Fibroblast of the aortic adventitia (primary cell): ENCODE measurements at places on chromosomes 1 and 21.

DNA sequence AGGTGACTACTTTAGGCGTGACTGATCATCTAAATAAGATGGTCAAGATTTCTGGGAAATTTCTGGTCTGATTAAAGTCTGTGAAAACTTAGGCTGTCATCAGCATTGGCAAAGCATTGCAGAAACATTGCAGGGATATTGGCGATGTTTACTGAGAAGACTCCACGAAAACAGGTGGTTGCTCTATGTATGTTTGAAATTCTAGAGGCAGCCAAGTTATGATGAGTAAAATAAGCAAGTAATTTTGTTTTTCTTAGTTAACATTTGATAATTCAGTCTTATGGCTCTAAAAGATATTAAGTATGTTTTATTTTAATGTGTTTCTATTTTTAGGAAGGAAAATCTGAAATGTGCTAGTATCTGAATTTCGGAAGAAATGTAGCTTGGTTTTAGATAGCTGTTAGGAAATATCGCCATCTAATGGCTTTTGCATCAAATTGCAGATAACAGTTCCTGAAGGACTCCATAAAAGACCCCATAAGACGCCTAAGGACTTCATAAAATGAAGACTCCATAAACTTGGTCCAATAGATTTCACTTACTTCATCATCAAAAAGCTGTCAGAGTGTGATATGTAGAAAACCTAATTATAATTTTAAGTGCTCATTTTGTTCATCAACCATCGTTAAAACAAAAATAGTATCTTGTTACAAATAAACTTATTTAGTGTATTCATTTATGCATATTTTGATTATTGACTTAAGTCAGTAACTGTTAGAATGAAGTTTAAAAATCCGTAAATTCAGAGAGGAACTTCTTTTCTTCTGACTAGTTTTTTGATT, 344.6 kb downstream of the RYR2 start:
- DNase-seq: peak; percentile 25

- DNase-seq: no peak
Observed at GRCh38 chr1:157194731-157195520, 56.7 kb upstream of the ETV3 start.

GRCh38 chr1:185645686-185646085, 88.5 kb upstream of the HMCN1 start:
- DNase-seq: no peak

DNA sequence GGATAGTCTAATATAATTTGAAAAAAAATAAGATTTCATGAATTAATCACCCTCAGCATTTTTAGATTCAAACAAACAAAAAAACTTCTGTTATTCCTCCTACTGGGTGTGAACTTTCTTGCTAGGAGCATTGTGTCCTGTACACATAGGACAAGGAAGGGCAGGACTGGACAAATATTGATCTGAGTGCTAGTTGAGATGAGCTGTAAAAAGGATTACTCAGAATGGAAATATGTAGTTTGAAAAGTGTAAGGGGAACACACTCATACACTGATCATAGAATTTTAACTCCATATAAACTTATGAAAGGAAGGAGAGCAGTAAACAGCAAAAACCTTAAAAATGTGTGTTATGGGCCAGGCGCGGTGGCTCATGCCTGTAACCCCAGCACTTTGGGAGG, 156.5 kb upstream of the ZNF648 start:
- DNase-seq: no peak

DNA sequence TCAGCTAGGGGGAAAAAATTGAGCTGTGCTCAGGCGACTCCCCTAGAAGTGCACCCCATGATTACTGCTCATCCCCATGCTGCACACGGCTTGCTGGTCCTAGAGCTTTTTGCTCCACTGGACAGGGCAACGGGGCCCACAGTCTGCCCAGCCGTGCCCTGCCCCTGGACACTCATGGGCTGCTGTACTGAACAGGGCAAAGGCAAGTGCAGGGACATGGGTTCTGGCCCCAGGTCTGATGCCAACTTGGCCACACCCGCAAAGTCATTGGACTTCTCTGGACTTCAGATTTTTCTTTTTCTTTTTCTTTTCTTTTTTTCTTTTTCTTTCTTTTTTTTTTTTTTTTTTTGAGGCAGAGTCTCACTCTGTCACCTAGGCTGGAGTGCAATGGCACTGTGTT, 42.9 kb upstream of the TARBP1 start:
- no peak for DNase-seq

DNA sequence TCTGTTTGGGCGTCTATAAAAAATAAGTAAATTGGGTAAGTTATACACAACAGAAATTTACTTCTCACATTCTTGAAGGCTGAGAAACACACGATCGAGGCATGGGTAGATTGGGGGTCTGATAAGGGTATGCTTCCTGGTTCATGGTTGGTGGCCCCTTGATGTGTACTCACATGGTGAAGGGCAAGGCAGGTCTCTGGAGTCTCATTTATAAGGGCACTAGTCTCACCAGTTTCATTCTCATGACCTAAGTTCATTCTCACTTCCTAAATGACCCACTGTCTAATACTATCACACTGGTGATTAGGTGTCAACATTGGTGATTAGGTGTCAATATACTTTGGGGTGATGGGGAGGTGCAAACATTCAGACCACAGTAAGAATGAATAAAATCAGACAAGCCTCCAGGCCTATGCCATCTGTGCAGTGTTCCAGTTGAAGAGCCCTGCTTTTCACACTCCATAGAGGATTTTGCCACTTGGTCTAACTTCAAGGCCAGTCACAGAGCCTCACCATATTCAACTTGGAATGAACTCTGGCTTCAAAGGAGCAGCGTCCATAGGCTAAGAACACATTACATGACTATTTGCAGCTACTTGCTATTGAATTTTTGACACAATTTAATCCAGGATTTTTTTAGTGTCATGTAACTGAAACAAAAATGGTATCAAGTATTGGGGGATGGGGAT, 2.5 kb upstream of the GBP4 start:
- no peak for DNase-seq

- no peak for DNase-seq
Observed at GRCh38 chr1:18230840-18231239, 123.2 kb downstream of the IGSF21 start.

- no peak for DNase-seq
Observed at GRCh38 chr1:57329937-57330336, 93.9 kb downstream of the DAB1 start.

DNA sequence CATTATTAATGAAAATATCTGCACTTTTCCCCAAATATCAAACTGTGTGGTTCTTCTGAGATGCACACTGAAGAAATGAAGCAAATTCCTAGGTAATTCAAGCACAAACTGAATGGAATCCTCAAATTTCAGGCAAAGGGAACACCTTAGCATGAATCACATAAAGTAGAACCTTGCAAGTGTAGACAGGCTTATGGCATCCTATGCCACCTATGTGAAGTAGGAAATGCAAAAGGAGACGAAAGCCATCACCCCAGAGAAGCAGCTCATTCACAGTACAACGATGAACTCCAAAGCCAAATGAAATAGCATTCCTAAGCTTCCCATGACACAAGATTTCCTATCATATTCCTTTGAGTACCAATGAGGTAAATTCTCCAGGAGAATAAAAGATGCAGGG, 461.2 kb upstream of the RUNX1 start:
- no peak for DNase-seq

DNA sequence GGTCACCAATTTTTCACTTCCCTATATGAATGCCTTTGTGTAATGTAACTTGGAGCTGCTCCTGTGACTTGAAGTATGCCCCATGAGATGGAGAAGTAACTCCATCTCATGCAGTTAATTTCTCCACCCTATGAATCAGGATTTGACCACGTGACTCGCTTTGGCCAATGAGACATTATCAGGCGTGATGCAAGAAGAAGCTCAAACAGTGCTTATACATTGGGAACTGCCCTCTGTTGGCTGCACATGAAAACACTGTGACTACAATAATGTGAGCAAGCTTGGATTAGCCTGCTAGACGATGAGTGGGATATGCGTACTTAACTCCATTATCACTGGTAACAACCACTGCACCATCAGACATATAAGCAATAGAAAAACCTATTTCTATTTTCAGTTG, 684.4 kb downstream of the PLA2G4A start:
- no peak for DNase-seq

- DNase-seq: no peak
Observed at GRCh38 chr1:231806623-231807495, 180.3 kb downstream of the DISC1 start.

- no peak for DNase-seq
Observed at GRCh38 chr1:245041058-245041698, 113.6 kb upstream of the KIF26B start.

- DNase-seq: no peak
Observed at GRCh38 chr1:203985044-203985443, 87.9 kb upstream of the SOX13 start.

GRCh38 chr1:230866171-230867070, 1.9 kb downstream of the C1orf198 start:
- peak; percentile 72 for DNase-seq

DNA sequence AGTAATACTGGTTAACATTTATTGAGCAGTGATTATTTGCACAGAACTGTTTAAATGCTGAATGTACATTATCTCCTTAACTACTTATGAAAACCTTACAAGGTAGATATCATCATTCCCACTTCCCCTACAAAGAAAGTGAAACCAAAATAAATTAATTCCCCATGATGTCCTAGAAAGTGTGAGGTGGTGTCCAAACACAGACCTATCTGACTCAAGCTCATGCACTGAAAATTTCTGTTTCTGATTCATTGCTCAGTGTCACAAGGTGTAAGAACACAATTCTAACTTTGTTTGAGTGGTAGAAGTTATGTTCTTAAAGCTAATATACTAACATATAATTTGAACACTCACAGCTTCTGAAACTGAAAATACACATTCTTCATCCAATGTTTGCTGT, 178.7 kb downstream of the MRPL39 start:
- no peak for DNase-seq

- DNase-seq: no peak
Observed at GRCh38 chr1:223016890-223017289, 126.2 kb downstream of the TLR5 start.

DNA sequence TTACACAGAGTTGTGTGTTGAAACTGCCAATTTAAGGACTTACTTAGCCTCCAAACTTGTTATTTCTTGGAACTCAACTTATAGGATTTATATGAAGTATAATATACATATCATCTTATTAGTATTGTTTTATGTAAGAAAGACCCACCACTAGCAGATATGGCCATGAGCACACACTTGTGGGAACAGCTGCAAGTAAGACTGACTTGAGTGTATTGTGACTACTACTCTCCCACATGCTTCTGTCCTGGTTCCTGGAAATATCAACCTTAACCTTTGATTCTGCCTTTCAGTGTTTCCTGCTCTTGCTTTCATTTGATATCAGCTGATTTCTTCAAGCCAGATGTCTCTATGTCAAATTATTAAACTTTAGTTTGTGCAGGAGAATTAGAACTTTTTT, 175.3 kb downstream of the MAGI3 start:
- no peak for DNase-seq

DNA sequence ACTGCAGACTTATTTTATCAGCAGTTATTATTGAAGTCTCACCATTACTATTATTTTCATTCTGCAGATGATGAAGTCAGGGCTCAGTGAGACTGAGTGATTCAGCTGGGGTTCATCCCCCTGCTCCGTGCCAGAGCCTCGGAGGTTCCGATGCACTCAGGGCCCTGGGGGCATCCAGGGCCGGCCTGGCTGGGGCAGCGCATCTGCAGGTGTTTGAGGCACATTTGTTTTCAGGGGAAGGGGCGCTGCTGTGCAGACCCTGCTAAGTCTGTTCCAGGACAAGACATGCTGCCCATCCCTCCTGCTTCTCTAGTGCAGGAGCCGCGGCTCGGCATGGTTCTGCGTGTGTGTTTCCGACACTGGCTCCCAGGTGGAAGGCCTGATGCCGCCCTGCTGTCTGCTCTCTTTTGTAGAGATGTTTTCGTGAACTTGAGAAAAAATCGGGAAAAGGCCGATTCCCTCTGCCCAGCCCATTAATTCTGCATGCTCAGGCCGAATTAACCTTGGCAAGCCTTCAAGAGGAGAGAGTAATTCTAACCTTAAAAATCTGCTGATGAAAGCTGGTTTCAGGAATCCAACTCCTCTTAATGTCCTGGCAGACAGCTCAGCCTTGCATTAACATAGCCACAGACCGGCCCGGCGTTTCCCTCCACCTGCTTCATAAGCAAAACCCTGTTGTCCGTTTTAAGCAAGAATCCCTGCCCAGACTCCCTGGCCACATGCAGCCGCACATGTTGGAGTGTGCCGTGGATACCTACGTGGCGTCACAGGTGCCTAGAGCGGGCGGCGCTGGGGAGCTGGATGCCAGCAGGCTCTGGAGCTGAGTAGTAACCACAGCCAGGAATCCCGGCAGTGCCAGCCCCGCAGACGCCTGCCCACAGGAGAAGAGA, 316.0 kb upstream of the VAMP3 start:
- peak; percentile 22 for DNase-seq

DNA sequence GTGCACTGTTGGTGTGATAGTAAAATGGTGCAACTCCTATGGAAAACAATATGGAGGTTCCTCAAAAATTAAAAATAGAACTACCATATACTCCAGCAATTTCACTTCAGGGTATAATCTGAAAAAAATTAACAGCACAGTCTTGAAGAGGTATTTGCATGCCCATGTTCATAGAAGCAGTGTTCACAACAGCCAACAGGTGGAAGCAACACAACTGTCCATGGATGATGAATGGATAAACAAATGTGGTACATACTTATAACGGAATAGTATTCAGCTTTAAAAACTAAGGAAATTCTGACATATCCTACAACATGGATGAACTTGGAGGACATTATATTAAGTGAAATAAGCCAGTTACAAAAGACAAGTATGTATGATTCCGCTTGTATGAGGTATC, 8.2 kb downstream of the TTLL7 start:
- DNase-seq: no peak

DNA sequence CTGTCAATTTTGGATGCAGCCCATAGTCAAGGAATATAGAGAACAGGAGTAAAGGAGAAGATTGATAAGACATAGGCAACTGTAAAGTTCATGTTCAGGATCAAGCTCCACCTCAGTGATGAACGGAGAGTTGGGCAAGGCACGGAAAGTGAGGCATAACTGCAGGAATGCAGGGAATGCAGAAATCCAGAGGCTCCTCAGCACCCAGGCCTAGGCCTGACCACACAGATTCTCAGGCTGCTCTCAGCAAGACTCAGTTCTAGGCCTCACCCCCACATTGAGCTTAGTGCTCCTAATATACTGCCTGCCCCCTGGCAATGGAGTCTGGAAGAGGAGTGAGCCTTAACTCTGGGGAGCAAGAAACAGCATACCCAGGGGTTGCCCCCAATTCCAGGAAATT, 36.3 kb upstream of the S1PR1 start:
- peak; percentile 89 for DNase-seq

DNA sequence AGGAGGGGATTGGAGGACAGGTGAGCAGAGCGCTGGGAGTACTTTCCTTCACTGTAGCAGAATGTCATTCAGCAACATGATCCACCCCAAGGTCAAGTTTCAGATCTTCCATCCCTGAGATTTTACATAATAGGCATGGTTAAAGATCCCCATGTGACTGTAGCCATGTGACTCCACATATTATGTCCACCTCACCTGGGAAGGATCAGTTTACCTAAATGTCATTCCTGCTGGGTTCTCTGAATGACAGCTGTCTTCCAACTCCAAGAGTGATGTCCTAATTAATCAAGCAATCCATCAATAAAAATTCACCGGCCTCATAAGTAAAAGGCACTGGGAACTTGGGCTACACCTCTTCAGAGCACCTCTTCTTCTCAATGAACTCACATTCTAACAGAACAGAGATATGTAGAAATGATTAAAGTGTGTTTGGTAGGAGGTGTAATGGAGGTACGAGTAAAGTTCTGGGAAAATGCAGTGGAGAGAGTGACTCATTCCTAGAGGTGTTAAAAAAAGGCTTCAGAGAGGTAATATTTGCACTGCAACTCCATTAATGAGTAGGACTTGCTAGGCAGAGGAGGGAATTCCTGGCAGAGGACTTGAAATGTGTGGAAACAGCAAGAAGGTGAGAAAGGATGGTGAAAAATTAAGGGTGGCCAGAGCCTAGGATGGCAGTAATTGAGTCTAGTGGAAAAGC, 22.2 kb upstream of the MAPKAPK2 start:
- DNase-seq: no peak
